Ecto neural progenitor cell (in vitro differentiated cells): ENCODE measurements at places on chromosomes 3 and 15.

DNA sequence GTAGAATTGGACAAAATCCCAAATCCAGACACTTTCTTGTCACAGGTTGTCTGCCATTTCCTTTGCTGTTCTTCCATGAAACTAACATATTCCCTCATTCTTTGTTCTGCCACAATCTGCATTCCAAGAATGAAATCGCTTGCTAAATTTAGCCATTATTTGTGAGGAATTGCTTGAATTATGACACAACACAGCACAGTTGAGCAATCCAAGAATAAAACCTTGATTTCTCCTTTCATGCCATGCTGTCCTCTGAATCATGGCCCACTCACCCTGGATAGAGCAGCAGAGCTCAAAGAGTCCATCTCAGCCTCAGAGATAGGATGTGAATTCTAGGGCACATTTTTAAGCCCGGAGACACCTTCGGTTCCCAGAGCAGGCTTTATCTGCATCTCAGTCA, 35.2 kb upstream of the GREM1 start:
- no peak for DNase-seq

GRCh38 chr3:46024131-46024530, 3.2 kb downstream of the XCR1 start:
- no peak for DNase-seq

- no peak for DNase-seq
Observed at GRCh38 chr15:57158997-57159668, 217.2 kb upstream of the CGNL1 start.

DNA sequence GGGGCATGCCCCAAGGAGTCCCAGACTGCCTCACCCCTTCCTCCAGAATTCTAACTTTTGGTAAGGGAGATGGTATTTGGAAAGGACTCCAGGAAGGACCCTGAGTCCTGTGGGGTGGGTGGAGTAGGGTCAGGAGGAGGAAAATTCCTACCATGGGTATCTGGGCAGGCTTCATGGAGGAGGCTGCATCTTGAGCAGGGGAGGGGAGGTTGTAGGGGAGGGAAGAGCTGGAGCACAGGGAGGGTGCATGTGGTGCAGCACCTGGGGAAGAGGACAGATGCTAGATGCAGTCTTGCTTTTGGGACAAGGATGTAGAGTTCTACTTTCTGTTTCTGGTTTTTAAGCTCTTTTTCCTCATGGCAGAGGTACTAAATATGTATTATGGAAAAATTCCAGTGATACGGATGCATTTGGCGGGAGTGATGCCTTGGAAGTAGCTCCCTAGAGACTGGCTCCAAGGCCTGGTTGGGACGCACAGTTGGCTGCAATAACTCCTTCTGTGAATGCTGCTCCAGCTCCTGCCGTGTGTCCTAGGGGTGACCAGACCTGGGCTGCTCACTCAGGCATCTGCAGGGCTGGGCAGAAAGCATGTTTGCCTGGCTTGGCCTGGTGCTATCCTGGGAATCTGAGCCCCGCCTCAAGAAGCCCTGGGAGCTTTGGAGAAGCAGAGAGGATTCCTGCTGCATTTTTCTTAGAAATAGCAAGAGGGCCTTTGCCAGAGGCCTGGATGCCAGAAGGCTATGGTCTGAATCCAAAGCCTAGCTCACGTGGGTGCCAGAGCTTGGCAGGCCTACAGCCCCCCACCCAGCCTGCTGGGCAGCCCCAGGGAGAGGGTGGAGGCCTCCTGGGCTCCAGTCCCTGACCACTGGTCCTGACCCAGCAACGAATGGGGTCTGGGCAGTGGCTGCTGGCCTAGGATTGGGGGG, 10.1 kb downstream of the SEMA3F start:
- no peak for DNase-seq

- DNase-seq = no peak
Observed at GRCh38 chr3:189927975-189928895, 192.5 kb downstream of the P3H2 start.

- no peak for DNase-seq
Observed at GRCh38 chr3:146709969-146710368, 104.8 kb upstream of the PLSCR5 start.

DNA sequence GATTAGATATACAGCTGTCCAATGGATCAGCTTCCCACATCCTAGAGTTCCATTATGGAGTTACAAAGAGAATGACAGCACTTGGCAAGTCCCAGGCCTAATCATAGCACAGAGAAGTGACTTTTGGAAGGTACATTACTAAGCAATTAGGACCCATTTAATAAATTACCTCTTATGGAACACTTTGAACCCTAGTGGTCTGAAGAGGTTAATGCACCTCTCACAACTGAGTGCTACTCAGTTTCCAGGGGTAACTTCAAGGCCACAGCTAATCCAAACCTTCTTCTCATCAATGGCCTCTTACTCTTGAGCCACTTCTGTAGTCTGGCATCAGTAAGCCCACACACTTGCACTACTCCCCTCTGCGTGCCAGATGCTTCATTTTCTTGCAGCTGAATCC, 34.9 kb upstream of the MEIS2 start:
- DNase-seq = no peak

GRCh38 chr3:134822090-134822489, 27.0 kb downstream of the EPHB1 start:
- no peak for DNase-seq

DNA sequence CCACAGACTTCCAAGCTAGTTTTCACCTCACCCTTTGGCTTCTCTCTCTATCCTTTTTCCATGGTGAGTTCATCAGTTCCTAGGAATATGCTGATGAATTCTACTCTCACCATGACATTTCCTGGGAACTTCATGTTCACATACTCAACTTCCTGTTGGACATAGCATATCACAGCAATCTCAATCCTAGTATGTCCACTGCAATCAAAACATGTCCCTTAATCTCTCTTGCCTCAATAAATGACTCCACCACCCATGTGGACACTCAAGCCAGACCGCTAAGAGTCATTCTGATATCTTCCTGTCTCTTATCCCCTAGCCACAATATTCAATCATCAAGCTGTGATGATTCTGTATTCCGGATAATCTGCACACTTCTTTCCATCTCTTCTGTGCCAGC, 66.7 kb upstream of the MME start:
- DNase-seq = no peak

DNA sequence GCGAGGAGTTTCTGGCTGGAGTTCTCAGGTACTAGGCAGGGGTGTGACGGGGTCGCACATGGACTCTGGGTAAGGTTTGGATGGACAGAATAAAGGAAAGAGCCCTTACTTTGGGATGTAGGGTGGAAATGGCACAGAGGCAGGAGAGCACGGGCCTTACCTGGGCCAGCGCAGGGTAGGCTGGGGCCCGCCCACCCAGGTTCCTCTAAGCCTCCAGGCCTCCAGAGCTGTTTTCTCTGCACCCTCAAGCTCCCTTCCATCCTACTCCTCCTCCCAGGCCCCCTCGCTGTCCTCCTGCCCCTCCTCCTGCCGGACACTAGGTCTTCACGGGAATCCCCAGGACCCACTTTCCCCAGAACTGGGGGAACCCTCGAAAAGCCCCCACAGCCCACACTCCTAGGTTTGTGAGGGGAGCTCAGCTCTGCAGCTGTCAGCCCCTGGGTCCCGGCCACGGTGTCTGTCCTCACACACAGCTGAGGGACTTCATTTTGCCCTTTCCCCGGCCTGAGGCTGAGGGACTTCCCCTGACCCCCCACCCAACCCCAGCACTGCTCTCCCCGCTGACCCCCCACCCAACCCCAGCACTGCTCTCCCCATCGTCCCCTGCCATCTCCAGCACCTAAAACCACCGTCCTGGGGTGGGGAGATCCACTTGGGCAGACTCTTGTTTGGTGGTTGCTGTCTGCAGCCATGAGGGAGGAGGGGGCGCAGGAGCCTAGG, 53.0 kb upstream of the PCSK6 start:
- no peak for DNase-seq

- no peak for DNase-seq
Observed at GRCh38 chr3:163541629-163542028, 1536.7 kb downstream of the SI start.

DNA sequence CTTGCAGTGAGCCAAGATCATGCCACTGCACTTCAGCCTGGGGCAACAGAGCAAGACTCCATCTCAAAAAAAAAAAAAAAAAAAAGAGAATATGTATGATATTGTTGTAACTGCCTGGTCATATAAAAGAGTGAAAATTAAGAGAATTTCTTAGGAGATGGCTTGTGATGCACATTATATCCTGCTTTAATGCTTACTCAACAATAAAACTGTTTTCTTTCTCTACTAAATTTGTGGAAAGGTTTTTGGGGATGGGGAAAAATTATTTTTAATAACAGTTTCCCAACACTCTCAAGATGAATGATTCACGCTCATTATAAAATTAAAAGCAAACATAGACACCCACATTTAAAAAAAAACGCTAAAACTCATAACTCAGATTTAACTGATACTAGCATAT, 1163.0 kb downstream of the SI start:
- DNase-seq = no peak

- DNase-seq = no peak
Observed at GRCh38 chr3:132595014-132595413, 2.1 kb upstream of the ACKR4 start.

GRCh38 chr3:170709046-170709445, 123.2 kb upstream of the SLC7A14 start:
- no peak for DNase-seq

- no peak for DNase-seq
Observed at GRCh38 chr3:64080616-64081234, 57.4 kb upstream of the PSMD6 start.

GRCh38 chr3:57141719-57142410, 23.3 kb downstream of the IL17RD start:
- DNase-seq = no peak

- DNase-seq = no peak
Observed at GRCh38 chr3:56197259-56197965, 270.9 kb downstream of the ERC2 start.

DNA sequence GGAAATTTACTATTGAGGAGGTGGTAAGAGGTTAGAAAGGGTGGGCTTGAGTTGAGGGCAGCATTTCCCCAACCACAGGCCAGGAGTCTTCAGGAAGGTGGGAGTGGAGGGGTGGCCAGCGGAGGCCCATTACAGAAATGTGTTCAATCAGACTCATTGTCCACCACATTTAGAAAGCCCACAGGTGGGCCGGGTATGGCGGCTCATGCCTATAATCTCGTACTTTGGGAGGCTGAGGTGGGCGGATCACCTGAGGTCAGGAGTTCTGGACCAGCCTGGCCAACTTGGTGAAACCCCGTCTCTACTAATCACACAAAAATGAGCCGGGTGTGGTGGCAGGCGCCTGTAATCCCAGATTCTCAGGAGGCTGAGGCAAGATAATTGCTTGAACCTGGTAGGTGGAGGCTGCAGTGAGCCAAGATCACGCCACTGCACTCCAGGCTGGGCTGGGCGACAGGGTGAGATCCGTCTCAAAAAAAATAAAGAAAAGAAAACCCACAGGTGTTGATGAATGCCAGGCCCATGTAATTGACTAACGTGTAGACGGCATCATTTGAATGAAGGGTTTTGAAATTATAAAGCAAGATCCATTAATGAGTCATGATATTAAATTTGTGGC, 12.2 kb upstream of the SYNM start:
- no peak for DNase-seq

- DNase-seq = no peak
Observed at GRCh38 chr3:183524476-183524875, 31.0 kb downstream of the KLHL6 start.

GRCh38 chr3:62805580-62806277, 69.5 kb downstream of the CADPS start:
- DNase-seq = no peak

- DNase-seq = no peak
Observed at GRCh38 chr15:77059786-77060361, 11.0 kb downstream of the TSPAN3 start.

GRCh38 chr3:37943631-37944314, 46.8 kb upstream of the VILL start:
- no peak for DNase-seq

GRCh38 chr3:59502806-59503205, 453.0 kb upstream of the CFAP20DC start:
- DNase-seq = no peak

- DNase-seq = no peak
Observed at GRCh38 chr15:63040509-63040908, 2.0 kb upstream of the TPM1 start.

- DNase-seq = no peak
Observed at GRCh38 chr15:55513152-55513551, 5.1 kb upstream of the DNAAF4 start.

DNA sequence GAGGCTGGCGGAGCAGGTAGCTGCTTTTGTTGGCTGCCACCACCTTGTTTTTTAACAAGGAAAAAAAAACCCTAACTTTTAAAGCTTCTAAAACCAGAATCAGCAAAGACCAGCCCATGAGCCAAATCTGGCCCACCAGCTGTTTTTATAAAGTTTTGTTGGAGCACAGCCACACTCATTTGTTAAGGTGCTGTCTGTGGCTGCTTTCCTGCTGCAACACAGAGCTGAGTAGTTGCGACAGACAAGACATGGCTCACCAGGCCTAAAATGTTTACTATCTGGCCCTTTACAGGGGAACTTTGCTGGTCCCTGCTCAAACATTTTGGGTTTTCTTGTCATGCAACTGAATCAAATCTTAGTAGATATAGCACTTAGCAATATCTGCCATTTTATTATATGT, 18.9 kb downstream of the EFCAB12 start:
- DNase-seq = no peak

- no peak for DNase-seq
Observed at GRCh38 chr15:52010633-52011595, 8.1 kb upstream of the MAPK6 start.

DNA sequence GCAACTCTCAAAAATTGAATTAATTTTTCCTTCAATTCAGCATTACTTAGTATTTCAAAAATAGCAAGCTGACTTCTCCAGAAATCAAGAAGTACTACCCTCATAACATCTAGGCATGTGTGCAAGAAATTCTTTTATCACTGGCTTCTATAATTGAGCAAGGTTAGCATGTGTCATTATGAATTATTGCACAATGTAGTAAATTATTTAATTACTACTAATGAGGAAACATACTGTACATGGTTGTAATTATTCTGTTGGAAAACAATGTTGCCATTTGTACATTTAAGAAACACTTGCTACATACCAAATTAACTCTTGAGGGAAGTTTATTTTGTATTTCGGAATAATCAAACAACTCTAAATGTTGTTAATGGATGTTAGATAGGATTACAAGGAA, 122.2 kb upstream of the ICE2 start:
- no peak for DNase-seq
